ENCODE measurements at places on chromosomes 1 and 21. TPM values are rescaled to one million over a fixed set of nuclear protein-coding genes. Genes with fewer than 3 reads are reported as not detected.

- no peak for DNase-seq
These were observed 23.8 kb upstream of the KIAA1614 start for GRCh38 chr1:180888870-180889269.

The RAB7B gene
- total RNA-seq: not detected

- no peak for DNase-seq
These were observed 35.4 kb upstream of the PKN2 start for GRCh38 chr1:88648706-88649105.

The RASAL2 gene
- not detected for total RNA-seq

GRCh38 chr1:230713915-230714764 is at the start of gene AGT:
Gene AGT (minus strand): TSS chr1:230714122. CDS start chr1:230710823, 3,299 bp downstream.
- no peak for DNase-seq

DNA sequence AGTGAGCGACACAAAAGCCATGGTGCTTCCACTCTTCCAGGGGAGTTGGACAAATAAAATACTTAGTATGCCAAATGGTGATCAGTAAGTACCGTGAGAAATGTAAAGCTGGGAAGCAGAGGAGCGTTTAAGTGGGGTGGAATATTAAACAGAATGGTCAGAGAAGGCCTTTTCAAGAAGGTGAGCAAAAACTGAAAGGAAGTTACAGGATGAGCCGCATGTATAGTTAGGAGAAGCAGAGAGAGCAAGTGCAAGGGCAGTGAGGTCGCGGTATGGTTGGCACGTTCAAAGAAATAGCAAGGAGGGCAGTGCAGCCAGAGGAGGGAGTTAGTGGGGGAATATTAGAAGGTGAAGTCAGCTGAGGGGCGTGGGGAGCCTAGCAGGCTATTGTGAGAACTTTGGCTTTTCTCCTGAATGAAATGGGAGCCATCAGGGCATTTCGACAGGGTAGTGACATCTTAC is 748 bp upstream of the ATP6V0B start:
- DNase-seq: no peak

DNA sequence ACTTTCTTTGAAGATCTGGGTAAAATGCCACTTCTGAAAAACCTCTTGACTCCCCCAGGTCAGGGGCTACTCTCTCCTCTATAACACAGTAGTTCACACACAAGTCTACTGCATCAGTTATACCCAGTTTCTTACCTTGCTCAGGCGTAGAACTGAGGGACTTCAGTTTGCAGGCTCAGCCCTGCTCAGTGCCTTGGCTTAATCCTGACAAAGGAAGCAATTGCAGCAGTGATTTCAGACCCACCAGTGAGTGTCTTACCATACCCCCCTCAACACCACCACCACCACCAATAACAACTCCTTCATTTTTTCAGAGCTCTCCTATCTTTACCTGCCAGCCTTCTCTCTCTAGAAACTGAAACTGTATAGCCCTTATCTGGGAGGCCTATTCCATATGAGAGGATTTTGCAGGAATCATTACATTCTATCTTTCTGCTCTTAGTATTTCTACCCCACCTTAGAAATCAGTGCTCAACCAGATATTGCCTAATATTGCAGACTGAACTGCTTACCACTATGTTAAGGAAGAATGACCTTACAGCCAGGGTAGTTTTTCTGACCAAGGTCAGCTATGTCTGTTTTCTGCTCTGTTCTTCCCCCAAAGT is 105.5 kb upstream of the S1PR1 start:
- DNase-seq: no peak

DNA sequence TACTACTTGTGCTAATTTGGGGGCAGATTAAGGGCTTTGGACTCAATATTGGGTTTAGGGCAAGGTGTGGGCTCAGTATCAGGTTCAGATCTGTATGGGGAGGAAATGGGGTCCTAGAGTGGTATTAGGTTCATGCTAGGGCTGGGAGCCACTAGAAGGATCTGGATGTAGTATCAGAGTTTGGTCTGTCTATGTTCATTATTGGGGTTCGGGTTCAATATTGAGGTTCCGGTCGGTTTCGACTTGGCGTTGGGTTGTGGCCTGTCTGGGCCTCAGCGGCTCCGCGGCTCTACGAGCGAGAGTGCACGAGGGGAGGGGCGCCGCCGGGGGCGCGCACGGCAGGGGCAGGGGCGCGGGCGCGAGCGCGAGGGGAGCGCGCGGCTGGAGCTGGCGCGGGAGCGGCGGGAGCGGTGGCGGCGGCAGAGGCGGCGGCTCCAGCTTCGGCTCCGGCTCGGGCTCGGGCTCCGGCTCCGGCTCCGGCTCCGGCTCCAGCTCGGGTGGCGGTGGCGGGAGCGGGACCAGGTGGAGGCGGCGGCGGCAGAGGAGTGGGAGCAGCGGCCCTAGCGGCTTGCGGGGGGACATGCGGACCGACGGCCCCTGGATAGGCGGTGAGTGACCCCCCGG is at the start of gene PTPRF:
PTPRF (plus strand) TSS at position 401 of the 624 bp plus-strand sequence. CDS start 14,193 bp downstream, outside the sequence.
- DNase-seq: peak; percentile 28

GRCh38 chr1:221527886-221528624 is 213.8 kb downstream of the DUSP10 start:
- DNase-seq: no peak

The CELA3A gene
- total RNA-seq: not detected

GRCh38 chr1:239219679-239220078 is 166.7 kb upstream of the CHRM3 start:
- no peak for DNase-seq

GRCh38 chr1:170682169-170682568 is 18.2 kb downstream of the PRRX1 start:
- no peak for DNase-seq

The C1QB gene
- not detected for total RNA-seq

- DNase-seq: no peak
These were observed 30.5 kb downstream of the TBCE start for GRCh38 chr1:235397733-235398132.

The C8A gene
- not detected for total RNA-seq

The LAMC2 gene
- total RNA-seq: not detected

DNA sequence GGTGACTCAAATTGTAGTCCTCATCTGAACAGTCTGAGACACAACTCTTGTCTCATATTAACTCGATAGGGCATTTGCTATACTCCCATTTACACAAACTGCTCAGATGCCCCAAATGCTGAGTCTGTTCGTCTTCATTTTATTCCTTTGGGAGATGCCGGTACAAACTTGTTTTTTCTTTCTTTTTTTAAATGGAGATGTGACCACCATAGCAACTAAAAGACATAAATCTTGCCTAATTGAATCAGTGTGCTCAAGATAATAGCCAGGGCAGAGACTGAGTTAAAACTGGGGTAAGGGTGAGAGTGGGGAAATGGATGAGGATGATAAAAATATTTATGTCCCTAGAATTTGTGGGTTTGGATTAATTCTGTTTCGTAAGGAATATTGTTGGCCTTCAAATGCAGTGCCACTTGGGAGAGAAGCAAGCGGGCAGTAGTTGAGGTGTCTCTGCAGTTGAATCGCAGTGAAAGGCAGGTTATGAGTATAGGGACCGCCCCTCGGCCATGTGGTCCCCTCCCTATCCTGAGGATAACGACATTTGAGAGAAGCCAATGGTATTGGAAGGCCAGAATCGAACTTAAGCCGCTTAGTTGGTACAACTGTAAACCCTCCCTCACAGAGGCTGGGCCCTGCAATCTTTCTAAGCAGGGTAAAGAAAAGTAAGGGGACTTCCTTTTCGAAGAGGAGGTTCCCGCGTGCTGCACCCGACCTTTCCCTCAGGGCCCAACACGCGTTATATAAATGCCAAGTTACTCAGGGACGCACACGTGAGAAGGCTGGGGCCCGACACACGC is 859 bp upstream of the LRRC8B start:
- peak; percentile 87 for DNase-seq

The KLHDC8A gene
- total RNA-seq: not detected

DNA sequence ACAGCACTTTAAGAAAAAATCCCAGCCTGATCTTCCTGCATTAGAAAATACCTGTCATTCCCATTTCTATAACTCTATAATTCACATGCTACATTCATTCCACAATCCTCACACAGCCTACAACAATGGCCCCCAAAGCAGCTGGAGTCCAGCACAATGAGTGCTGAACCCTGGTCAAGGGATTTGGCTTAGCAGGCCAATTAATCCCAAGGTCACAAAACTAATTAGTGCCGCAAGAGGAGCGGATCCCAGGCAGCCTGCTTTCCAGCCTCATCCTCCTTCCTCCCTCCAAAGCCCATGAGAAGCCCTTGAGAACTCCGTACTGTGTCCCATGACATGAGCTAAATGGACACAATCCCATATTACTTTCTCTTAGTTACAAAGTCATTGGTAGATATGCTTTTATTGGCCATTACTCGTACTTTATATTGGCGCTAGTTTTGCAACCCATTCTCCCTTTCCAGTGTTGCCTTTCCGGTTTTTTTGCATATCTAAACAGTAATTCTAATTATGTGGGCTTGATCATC is 94.8 kb downstream of the DAB1 start:
- DNase-seq: no peak

GRCh38 chr1:192555399-192555798 is 20.2 kb upstream of the RGS1 start:
- DNase-seq: no peak
